AG04449 (cell line): ENCODE measurements at places on chromosomes 3 and 15.

DNA sequence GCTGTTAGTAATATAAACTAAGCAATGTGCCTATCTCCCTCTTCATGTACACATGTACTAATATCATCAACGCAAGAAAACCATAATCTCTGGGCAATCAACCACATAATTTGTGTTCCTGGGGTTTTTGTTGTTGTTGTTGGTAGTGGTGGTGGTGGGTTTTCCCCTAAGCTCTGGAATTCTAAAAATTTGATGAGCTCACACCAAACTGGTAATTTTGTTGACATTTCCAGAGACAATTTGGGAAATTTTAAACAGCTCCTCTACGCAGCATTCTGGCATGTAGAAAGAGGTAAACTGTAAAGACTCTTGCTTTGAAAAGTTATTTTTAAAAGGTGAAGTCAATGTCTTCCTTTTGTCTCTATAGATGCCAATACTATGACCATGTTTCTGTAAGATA, 126.7 kb downstream of the IGSF11 start:
- DNase-seq, result no peak

DNA sequence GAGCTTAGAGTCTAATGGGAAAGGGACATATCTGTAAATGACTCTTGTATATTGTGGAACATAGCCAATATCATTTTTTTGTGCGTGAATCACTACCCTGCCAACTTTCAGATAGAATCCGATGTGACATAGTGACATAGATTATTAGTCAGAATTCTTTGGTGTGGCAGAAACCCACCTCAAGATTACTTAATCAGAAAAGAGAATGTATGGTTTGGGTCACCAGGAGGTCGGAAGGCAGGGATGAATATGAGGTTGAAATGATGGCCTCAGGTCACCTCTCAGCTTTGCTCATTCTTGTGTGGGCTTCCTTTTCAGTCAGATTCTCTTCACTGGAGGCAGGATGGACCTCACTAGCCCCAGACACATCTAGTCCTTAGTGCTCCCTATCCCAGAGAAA, 41.4 kb downstream of the SNAPC5 start:
- no peak for DNase-seq

DNA sequence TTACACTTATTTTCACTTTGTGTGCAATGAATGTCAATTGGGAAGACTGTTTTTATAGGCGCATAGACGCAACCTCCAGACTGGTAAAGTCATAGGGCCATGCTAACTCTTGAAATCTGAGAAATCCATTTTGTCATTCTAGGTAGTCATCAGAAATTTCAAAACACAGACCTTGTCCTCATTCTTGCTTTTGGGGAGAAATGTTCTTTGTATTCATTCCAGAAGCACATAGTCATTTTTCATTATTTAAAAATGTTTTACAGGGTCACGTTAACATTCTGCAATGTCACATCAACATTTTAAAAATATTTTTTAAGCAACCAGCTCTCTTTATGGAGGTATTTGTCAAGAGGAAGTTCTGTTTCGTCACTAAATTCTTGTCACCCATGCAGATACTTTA, 898.4 kb downstream of the PDCD6IP start:
- DNase-seq, result no peak

GRCh38 chr3:37741644-37742043, 120.0 kb upstream of the CTDSPL start:
- no peak for DNase-seq

GRCh38 chr3:11494131-11494916, 149.4 kb downstream of the VGLL4 start:
- no peak for DNase-seq

DNA sequence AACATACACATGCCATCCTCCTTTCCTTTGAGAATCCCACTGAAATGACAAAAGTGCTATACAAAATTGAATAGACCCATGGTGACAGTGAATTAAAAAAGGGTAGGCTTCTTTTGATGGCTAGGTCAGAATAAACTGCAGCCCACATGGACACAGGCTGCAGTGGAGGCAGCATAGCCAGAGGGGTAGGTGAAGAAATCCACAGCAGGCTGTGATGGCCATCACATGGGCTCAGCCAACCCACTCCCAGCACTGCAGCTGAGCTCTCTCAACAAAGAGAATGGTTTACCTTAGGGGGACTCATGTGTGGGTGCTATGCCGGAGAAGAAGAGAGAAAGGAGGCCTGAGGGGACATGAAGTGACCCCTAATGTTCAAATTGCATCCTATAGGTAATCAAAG, 331.1 kb downstream of the CHST2 start:
- DNase-seq, result no peak

GRCh38 chr15:76078285-76078877, 18.6 kb downstream of the TMEM266 start:
- DNase-seq, result no peak

- no peak for DNase-seq
Measured at GRCh38 chr3:174596447-174596982, 262.6 kb upstream of the NAALADL2 start.

DNA sequence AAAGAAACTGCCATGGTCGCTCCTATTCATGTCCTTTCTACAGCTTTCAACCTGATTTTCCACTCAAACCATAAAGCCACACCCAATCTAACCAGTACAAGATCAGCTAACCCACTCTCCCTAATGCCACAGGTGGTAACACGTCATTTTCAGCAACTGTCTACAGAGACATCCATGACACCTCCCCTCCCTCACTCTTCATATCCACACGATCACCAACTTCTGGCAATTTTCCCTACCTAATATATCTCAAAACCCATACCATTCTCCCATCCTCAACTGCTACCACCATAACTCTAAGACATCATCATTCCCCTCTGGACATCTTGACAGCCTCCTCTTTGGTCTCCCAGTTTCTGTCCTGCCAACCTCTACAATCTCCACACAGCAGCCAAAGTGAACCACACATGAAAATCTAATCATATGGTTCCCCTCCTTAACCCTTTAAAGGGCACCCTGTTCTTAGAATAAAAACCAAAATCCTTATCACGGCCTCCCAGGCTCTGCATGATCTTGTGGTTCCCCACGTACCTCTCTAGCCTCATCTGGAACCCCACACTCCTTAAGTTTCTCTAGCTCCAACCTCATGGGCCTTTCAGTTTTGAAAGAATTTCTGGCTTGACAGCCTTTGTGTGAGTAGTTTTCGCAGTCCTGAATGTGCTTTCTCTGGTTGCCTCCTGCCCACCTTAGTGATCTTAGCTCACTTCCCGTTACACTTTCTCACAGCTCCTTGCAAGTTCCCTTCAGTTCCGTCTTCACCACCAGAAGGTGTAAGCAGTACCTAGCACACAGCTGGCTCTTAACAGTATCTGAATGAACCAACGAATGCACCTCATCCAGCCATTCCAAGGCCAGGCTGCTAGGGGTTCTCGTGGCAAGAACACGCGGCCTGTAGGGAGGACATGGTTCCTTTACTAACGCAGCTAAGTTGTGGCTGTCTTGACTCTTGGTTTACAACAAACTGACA, 33.4 kb downstream of the SPINK8 start:
- DNase-seq, result no peak

DNA sequence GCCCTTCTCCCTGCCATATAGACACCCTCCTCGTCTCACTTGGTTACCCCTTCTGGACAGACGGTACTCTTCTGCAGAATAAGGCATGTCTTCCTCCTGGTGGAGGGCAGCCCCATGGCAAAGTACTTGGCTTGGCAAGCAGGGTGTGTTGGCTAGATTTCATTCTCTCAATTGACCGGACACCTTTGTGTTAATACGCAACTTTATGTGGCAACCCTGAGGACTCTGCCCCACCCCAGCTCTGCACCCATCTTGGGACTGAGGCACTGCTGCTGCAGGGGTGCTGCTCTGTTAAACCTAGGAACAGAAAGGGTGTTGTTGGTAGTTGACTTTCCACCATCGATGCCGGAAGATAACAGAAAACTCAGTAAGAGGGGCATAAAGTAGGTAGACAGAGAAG, 55.2 kb downstream of the PTPRG start:
- DNase-seq, result no peak

GRCh38 chr3:28279770-28280169, 38.4 kb downstream of the CMC1 start:
- no peak for DNase-seq

GRCh38 chr3:73432023-73432705, 192.6 kb downstream of the PDZRN3 start:
- DNase-seq, result no peak

DNA sequence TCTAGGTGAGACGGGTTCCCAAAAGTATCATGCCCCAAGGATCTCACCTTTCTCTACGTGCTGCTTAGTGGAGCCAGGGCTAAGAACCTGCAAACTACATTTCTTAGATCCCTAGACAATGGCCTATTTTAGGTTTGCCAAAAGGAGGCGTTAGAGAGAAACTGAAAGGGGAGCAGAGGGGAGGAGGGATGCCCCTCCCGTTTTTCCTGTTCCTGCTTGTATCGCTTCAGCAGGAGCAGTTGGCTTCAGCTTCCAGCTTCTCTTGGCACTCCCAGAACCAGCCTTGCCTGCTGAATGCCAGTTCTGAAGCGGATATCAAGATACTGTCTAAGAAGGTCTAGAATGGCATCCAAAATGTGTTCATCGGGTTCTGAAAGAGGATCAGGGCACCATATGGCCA, 58.4 kb upstream of the ABHD17C start:
- DNase-seq, result no peak

GRCh38 chr3:174541708-174542315, 317.3 kb upstream of the NAALADL2 start:
- DNase-seq, result no peak

GRCh38 chr15:76553564-76553963, 217.0 kb downstream of the ISL2 start:
- no peak for DNase-seq

DNA sequence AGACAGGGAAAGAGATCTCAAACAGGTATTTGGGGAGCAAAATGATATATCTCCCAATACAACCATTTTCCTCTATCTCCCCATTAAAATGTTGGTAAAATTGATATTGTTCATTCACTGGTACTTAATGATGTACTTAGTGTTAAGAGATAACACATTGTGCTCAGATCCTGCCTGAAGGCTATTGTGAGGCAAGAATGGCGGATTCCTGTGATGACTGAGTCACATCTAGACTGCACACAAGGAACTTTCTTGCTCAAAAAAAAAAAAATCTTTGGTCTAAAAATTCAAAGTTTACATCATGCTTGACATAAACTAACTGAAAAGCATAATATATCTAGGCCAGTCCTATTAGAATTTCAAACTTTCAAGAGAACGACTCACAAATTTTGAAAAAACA, 171.1 kb upstream of the TTC14 start:
- DNase-seq, result no peak

GRCh38 chr3:113783463-113783862, 36.6 kb downstream of the ATP6V1A start:
- DNase-seq, result peak; percentile 95

GRCh38 chr3:146024260-146024659, 136.7 kb downstream of the PLOD2 start:
- DNase-seq, result no peak

- DNase-seq, result no peak
Measured at GRCh38 chr15:79811406-79812405, 85.1 kb downstream of the MTHFS start.

DNA sequence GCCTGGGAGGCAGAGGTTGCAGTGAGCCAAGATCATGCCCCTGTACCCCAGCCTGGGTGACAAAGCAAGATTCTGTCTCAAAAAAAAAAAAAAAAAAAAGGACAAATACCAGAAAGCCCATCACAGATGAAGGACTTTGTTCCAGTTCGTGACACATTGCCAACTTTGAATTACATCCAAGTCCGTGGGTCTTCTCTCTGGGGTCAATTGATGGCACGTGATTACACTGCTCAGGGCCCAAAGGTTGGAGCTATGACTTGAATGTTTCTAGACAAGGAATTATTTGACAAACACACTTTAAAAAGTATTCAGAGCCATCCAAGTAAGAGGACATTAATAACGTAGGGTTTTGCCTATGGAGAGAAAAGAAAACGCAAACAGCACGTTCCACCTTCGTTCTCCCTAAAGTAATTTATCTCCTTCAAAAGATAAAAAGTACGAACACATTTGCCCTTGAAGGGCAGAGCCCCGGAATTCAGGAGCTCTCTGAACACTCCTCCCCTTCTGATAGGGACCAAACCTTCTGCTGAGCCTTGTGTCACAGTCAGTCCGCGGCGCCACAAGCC, 31.3 kb upstream of the ST3GAL6 start:
- DNase-seq, result no peak

DNA sequence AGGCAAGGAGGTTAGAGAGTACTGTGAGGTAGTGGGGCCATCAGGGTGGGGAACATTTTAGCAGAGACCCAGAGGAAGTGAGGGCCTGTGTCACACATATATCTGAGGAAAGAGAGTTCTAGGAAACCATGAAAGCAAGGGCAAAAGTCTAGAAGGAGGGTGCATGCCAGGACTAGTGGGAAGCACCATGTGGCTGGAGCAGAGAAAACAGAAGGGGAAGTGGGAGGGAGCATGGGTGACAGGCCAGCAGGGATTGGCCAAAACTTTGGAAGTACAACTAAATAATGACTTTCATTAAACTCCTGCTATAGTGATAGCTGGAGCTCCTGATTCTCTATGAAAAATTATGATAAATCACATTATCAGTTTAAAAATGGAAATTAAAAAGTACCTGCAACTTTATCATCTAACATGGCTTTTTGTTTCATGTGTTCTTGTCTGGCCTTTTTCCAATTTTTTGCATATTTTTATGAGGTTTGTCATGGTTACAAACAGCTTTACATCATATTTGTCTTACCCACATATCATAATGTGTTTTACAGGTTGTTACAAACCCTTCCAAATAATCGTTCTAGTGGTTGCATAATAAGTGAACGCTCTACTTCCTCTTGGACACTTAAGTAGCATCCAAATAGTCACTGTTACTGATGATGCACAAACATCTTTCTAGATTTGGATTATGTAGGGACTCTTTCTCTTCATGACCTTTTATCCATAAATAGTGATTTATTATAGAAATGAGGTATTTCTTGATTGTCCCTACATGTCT, 168.3 kb downstream of the NEK10 start:
- no peak for DNase-seq

GRCh38 chr3:155871746-155872158, 1.3 kb downstream of the GMPS start:
- no peak for DNase-seq

GRCh38 chr15:86235667-86236066, 156.0 kb downstream of the AGBL1 start:
- no peak for DNase-seq

DNA sequence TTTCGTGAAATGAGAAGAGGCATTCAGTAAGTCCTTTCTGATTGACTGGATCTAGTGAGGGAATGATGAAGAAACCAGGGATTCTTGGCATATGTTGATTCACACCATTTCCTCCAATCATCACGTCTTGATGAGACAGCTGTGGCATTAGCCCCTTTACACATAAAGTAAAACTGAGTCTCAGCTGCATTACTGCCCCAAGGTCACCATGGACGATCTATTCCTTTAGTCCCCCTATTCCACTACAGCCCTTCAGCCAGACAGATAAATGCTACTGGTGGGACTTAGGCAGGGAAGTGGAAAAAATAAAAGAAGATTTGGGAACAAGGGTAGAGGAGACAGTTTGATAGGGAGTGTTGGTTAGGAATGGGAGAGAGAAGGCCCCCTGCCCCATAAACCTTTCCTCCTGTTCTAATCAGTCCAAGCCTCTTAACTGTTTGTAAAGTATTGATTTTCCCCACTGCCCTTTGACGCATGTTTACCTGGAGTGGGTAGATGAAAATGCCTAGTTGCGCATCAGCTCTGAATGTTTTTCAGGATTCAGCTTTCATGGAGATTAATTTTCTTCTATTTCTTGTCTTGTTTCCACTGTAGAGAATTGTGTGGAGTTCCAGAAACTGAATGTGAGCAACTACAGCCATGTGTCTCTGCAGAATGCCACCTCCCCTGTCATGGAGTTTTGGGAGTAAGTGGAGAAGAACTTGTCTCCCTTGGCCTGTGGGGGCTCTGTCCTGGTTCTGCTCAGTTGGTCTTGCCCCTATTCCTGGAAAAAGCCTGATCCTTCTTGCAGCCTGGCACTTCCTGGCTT, 6.9 kb downstream of the SLC6A11 start:
- DNase-seq, result no peak
